Activated T-helper 1 cell treated with anti-CD3 and anti-CD28 coated beads, Interleukin-12 subunit alpha, Interleukin-12 subunit beta, Interleukin-2, Interleukin-4 antibody, amounts not matched to agents 30 ng/mL and 10 ng/mL and 1 ng/mL, durations not matched to agents 14 hours and 24 hours and 36 hours (primary cell): ENCODE measurements at places on chromosomes 11 and 22. TPM values are rescaled to one million over a fixed set of nuclear protein-coding genes. Genes with fewer than 3 reads are reported as not detected.

DNA sequence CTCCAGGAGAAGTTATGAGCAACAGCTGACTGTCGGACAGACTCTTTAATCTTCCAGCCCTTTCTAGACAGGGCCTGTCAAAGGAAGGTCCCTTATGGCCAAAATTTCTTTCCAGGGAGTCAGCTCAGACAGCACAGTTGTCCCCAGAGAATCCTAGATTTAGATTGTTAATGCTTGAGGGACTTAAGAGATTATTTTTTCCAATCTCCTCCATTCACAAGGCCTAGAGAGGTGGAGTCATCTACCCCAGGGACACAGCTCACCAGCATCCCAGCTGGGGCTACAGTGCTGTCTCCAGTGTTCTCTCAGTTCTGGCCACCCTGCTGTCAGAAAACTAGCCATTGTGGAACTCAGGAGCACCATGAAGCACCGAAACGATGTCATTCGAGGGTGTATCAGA is 7.8 kb downstream of the DSCAML1 start:
- no peak for DNase-seq

- DNase-seq = no peak
Measured at GRCh38 chr22:20982563-20982882, 426 bp downstream of the LZTR1 start.

GRCh38 chr22:16866167-16866566 is 41.0 kb upstream of the XKR3 start:
- DNase-seq = no peak

- DNase-seq = no peak
Measured at GRCh38 chr11:33001751-33002542, 13.7 kb upstream of the DEPDC7 start.

- DNase-seq = no peak
Measured at GRCh38 chr11:81970886-81971285, 762.8 kb downstream of the FAM181B start.

DNA sequence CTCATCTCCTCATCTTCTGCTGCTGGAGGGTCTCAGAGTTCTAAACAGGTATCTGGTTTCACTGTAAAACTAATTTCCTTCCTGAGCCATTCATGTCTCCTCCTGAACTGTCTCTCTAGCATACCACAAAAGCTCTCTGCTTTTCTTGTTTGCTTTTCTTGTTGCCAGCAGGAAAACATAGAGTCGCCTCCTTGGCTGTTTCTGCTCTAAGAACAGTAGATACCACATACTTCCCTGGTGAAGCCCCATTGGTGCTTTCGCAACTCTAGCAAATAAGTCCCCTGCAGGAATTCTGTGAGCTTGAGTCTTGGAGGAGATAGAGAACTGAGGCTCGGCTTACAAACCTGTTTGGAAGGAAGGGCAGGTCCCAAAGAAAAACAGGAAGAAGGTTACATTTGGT is 7.0 kb downstream of the DIXDC1 start:
- no peak for DNase-seq

DNA sequence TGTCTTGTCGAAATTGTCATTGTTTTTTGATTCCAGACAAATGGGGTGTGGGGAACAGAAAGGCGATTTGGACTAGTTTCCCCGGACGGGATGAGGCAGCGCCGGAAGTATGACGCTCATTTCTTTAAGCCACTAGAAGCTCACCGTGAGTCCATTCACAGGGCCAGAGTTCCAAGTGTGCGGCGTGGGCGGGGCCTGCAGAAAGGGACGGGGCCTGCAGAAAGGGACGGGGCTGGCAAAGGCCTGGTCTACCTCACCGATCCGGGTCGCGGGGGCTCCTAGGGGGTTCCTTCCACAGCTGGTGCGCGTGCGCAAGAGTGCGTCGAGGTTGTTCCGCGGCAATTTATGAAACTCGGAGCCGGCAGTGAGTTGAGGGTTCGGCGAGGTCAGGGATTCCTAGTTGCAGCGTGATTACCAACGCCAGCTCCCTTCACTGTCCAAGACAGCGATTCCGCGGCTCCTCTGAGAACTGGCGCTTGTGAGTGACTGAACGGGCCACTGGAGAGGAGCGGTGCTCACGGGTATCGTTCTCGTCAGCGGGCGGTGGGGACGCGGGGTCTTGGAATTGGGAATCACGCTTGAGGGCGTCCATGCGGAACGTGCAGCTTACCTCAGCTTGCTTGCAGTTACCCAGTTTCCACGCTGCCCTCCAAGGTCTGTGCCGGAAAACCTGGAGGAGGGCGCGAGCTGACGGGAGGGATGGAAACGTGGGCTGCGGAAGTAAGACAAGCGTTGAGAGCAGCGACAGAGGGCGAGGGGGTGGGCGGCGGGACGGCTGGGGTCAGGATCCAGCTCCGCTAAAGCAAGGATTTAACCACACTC is at the start of gene ZNF215:
ZNF215 (plus strand) TSS at position 219 of the 822 bp plus-strand sequence. CDS start 5,847 bp downstream, outside the sequence.
- DNase-seq = peak; percentile 33

DNA sequence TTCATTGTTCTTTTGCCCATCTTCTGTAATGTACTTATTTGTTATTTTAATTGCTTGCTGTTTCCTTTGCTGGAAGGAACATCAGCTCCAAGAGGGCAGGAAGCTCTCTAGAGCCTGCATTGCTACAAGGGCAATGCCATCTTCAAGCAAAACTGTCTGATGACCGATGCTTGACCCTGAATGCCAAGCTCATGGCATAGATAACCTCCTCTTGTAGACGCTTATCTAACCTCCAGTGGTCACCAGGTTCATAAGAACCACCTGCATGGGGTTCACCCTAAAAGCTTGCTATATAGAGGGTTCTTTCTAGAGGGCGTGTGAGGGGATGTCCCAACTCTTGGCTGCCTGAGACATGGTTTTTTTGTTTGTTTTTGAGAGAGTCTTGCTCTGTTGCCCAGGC is 16.5 kb downstream of the FADS3 start:
- no peak for DNase-seq

DNA sequence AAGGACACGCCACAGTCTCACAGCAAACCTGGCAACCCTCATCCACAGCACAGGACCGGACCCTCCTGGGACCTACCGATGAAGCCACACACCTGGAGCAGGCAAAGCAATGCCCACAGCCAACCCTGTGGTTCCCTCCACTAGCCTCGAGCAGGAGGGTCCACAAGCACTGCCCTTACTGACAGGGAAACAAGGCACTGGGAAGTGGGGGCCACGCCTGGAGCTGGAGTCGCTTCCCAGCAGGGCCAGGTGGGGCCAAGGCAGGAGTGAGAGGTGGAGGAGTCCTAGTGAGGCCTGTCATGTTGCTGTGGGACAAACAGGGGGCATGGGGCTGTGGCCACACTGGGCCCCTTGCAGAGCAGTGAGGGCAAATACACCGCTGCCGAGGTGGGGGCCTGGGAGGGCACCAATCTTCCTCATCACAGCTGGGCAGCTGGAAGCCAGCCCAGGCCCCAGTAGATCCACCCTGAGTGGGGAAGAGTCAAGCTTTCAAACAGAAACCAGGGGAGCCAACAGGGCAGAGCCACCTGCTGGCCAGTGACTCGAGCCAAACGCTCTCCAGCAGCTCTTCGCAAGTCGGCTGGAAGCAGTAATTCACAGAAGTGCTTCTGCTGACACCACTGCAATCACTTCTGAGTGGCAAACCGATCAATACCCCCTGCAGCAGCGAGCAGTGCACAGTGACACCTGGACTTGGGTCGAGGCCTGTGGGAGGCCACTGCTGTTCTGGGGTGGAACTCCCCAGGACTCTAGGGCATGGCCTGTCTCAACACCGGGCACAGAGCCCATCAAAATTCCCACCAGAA is 13.7 kb downstream of the SULT4A1 start:
- no peak for DNase-seq

CHKB gene
- 81.0 and 88.7 TPM in 2 replicates for total RNA-seq

DNA sequence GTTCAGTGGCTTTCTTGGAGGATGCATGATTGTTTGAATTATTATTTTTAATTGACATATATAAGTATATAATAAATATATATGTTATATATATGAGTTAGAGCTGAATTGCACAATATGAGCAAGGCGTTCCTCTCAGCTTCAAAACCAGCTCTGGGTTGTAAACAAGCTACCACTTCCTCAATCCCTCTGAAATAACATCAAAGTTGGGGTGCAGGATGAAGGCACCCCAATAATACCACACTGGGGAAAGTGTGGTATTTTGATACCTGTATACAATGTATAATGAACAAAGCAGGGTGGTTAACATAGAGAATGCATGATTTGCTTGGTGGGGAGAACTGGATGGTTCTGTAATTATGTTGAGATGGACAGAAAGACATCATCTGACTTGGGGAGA is 1.7 kb upstream of the SORL1 start:
- no peak for DNase-seq

GRCh38 chr11:70707821-70708220 is 309.5 kb downstream of the CTTN start:
- no peak for DNase-seq

- DNase-seq = no peak
Measured at GRCh38 chr11:35321532-35322317, 97.6 kb downstream of the SLC1A2 start.

- DNase-seq = no peak
Measured at GRCh38 chr11:79262221-79262620, 178.6 kb downstream of the TENM4 start.

MRGPRE gene
- total RNA-seq = not detected in 2 replicates

ACER3 gene
- total RNA-seq = 9.9 and 12.2 TPM in 2 replicates

DNA sequence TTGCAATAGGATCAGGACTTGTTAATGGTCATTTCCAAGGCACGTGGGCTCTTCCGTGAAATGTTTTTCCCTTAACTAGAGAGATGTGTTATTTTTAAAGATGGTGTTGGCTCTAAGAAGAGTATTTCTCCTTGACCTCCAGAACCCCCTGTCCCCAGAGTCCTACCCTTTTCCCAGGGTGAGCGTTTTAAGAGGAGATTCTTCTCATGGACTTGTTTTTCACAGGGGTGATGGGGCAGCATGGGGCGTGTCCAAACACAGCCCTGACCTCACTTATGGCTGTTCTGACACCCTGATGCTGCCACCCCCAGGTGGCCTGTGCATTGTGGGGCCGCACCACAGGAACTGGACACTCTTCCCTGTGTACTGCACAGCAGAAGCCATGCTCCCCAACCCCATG is 335.7 kb downstream of the TBC1D22A start:
- no peak for DNase-seq

GRCh38 chr22:36891646-36892045 is 21.8 kb upstream of the CSF2RB start:
- no peak for DNase-seq

DNA sequence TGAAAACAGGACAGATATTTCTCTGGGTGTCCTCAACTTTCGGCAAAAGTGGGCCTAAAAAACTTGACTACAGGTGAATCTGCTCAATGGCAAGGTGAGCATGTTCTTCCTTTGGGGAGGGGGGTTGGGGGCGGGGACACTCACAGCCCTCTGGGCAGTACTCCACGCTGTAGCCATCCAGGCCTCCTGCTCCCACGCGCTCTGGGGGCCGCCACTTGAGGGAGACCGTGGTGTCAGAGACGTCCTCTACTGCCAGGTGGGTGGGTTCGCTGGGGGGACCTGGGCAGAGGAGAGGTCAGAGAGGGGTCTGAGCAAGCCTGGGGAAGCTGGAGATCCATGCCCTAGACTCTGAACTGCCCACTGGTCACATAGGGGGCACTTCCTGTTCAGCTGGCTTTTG is 16.8 kb downstream of the MYBPC3 start:
- no peak for DNase-seq

DNA sequence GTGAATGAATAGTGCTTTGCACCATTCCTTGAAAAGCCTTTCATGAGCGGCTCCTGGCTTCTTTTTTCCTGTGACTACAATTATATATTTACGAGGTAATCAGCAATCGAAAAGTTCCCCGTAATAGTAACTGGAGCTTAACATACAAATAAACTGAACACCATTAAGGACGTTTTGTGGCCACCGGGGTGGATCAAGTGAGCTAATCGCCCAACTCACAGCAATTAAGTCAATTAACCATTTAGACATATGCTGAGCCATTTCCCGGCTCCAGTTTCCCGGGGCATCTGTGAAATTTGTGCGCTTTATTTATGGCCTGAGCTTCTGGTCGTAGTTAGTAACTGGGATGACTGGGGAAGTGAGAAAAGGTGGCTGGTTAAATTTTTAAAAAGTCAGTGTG is 465.2 kb downstream of the MIAT start:
- no peak for DNase-seq

DNA sequence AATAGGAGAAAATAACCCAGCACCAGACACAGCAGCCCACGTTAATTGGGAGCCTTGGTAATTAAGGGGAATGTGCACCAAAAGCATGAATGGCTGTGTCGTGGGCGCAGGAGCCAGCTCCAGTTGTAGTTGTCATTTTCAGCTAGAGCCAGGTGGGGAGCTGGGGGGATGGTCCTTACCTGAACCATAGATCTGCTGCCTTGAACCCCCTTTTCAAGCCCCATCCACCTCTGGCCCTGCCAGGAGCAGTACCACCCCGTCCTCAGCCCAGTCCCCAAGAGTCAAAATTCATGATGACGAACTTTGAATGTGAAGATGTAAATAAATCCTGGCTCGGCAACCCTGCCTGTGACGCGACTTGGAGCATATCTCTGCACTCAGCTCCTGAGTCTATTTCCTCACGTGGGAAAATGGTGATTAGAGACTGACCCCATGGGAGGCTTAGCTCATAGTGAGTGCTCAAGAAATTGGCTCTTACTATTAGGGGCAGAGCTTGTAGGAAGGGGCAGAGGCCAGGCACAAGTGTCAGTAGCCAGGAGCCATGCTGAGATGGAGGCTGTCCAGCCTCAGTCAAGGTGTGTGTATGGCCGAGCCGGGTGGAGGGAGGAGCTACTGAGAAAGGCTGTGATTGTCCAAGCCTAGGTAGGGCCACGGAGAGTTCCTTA is 794 bp upstream of the FXYD6 start:
- no peak for DNase-seq

TCN1 gene
- total RNA-seq = not detected in 2 replicates

- DNase-seq = no peak
Measured at GRCh38 chr11:69661413-69661715, 13.8 kb downstream of the LTO1 start.

HBG1 gene
- total RNA-seq = not detected in 2 replicates

IFITM10 gene
- total RNA-seq = 0.32 and 0.52 TPM in 2 replicates

DNA sequence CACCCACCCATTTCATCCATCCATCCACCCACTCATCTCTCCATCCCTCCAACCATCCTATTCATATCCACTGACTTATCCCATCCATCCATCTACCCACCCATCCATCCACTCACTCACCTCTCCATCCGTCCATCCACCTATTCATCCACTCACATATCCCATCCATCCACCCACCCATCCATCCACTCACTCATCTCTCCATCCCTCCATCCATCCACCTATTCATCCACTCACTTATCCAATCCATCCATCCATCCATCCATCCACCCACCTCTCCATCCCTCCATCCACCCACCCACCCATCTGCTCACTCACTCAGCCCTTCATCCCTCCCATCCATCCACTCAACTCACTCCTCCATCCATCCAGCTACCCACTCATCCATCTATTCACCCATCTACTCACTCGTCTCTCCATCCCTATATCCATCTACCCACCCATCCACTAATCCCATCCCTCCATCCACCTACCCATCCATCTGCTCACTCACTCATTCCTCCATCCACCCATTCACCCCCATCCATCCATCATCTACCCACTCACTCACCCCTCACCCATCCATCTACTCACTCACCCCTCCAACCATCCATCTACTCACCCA is 36.2 kb downstream of the TRMU start:
- DNase-seq = no peak

DNA sequence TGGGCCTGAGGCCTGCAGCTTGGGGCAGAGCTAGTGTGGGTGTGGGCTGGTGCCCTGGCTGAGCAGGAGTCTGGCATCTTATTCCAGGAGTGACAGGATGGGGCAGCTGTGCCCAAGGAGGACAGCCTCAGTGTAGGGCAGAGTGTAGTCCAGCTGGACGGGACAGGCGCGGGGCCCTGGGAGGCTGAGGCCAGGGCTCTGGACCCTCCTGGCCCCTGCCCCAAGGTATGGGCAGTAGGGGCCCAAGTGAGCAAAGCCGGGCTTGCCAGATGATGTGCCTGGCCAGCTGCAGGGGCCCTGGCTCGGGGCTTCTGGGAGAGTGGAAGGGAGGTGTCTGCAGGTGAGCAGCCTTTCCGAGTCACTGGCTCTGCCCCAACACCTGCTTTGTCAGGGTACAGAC is 1190.9 kb downstream of the BRD1 start:
- no peak for DNase-seq
